ENCODE measurements at places on chromosomes 16 and 17.

DNA sequence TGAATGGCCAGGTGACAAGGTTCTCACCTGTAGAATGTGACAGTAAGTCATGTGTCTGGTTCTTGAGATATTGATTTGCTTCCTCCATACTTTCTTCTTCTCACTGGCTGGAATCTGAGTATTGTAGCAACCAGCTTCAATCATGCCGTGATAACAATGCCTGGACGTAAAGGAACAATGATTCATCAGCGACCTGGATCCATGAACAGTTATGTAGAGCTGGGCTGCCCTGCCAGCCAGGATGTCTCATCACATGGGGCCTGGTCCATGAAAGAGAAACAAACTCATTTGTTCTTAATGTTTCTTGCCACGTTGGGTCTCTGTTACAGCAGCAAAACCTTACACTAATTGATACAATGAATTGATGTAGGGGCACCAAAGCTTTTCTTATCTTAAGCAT, 627.2 kb downstream of the TOX3 start:
- no peak overlapping the region for H3K4me3 ChIP-seq
- H3K27me3 ChIP-seq = no peaks in the 10 kb centered on the region
- H3K4me1 ChIP-seq = no peaks in the 10 kb centered on the region
- no peak overlapping the region for H3K27ac ChIP-seq

DNA sequence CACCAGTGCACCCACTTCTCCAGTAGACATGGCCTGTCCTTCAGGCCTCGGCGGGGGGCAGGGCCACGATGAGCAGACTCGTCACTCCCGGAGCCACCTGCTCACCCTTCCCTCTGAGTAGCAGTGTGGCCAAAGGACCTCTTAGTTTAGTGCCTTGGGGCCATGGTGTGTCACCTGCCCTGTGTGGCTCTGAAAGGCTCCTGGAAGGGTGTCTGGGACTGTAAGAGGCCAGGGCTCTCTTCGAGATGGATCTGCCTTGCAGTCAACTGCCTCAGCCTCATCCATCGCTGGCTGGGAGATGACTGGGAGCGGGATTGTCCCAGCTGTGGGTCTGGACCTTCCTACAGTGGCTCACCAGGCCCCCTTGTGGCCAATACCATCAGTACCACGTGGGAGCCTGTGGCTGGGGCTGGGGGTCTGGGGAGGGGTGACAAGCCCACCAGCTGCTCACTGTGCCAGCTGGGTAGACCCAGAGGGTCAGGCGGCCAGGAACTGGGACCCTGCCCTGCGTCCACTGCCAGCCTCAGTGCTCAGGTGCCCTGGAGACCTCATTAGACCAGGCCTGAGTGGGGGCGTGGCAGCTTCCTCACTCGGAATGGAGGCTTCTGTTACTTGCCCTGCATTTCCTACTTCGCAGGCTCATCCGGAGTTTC, 133.4 kb downstream of the OR1D5 start:
- H3K4me1 ChIP-seq = no peaks in the 10 kb centered on the region
- DNase-seq = peak; percentile 57
- H3K27me3 ChIP-seq = no peaks in the 10 kb centered on the region
- no peak overlapping the region for H3K4me3 ChIP-seq
- no peaks in the 10 kb centered on the region for H3K36me3 ChIP-seq
- H3K27ac ChIP-seq = no peak overlapping the region

DNA sequence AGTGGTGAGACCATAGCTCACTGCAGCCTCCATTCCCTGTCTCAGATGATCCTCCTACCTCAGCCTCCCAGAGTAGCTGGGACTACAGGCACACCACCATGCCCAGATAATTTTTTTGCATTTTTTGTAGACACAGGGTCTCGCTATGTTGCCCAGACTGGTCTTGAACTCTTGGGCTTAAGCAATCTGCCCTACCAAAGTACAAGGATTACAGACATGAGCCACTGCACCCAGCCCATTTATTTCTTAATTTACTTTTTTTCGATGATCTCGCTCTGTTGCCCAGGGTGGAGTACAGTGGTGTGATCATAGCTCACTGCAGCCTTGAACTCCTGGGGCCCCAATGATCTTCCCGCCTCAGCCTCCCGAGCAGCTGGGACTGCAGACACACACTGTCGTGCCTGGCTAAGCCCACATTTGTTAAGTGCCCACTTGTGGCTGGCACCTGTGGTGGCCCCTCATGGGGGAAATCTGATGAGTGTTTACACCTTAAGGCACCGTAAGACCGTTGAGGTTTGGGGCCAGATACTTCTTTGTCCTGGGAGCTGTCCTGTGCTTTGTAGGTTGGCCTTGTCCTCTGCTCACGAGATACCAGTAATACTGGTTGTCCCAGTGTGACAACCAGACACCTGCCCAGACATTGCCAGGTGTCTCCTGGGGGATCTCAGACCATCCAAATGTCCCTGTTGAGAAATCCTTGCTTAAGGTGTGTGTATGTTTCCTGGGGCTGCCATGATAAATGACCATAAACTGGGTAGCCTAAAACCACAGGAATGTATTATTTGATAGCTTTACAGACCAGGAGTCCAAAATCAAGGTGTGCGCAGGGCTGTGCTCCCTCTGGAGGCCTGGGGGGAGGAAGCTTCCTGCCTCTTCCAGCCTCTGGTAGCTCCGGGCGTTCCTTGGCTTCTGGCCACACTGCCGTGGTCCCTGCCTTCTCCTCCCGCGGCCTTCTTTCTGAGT, 141.4 kb upstream of the GSE1 start:
- H3K27ac ChIP-seq = no peak overlapping the region
- H3K36me3 ChIP-seq = no peaks in the 10 kb centered on the region
- no peak overlapping the region for H3K4me3 ChIP-seq
- no peaks in the 10 kb centered on the region for H3K27me3 ChIP-seq
- H3K4me1 ChIP-seq = peaks cover 46% of the 10 kb centered on the region

DNA sequence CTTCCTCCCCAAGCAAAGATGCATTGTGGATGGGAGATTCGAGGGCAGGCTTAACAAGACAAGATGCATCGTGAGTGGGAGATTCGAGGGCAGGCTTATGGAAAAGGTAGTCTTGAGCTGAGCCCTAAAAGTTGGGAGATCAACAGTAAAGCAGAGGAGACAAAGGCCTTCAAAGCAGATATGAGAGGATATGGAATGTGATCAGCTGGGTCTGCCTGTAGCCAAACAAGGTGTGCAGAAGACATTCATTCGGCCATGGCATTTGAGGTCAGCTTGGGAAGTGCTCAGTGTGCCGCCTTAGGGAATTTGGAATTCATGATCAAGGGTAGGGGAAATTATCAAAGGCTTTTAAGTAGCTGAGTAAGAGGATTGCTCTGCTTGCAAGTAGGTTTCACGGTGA, 39.5 kb downstream of the DNAH9 start:
- no peaks in the 10 kb centered on the region for H3K27me3 ChIP-seq
- no peak for DNase-seq
- no peaks in the 10 kb centered on the region for H3K36me3 ChIP-seq

DNA sequence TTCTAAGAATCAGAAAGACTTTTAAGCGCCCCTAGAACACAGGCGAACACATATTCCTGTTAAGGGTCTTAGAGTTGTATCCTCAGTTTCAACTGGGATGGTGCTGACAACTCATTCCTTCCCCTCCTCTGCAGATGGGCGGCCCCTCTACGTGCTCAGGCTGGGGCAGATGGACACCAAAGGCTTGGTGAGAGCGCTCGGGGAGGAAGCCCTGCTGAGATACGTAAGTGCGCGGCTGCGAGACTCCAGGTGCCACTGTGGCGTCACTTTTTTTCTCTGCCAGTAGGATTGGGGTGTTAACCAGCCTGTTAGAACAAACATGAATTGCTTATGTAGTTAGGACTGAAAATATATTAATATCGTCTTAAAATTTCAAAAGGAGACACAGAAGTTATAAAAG, 62.7 kb downstream of the SEC14L1 start:
- H3K36me3 ChIP-seq = no peaks in the 10 kb centered on the region
- peaks cover 12% of the 10 kb centered on the region for H3K4me1 ChIP-seq
- H3K4me3 ChIP-seq = no peak overlapping the region
- no peaks in the 10 kb centered on the region for H3K27me3 ChIP-seq
- H3K27ac ChIP-seq = no peak overlapping the region

GRCh38 chr17:7132511-7133094, 18.0 kb upstream of the ASGR2 start:
- no peaks in the 10 kb centered on the region for H3K27me3 ChIP-seq
- H3K4me3 ChIP-seq = no peak overlapping the region
- no peaks in the 10 kb centered on the region for H3K4me1 ChIP-seq
- H3K36me3 ChIP-seq = no peaks in the 10 kb centered on the region
- DNase-seq = no peak

GRCh38 chr17:58312021-58312630, 16.5 kb downstream of the TSPOAP1 start:
- H3K27ac ChIP-seq = no peak overlapping the region
- H3K36me3 ChIP-seq = no peaks in the 10 kb centered on the region
- no peaks in the 10 kb centered on the region for H3K27me3 ChIP-seq
- no peak overlapping the region for H3K4me3 ChIP-seq

- H3K27me3 ChIP-seq = no peaks in the 10 kb centered on the region
- H3K4me3 ChIP-seq = no peak overlapping the region
- DNase-seq = no peak
- no peak overlapping the region for H3K27ac ChIP-seq
These were observed 429.0 kb downstream of the HS3ST4 start for GRCh38 chr16:26120729-26121128.

GRCh38 chr16:67654403-67654911, 5.6 kb downstream of the ACD start:
- peaks cover 12% of the 10 kb centered on the region for H3K4me1 ChIP-seq
- DNase-seq = no peak
- no peak overlapping the region for H3K27ac ChIP-seq
- H3K27me3 ChIP-seq = no peaks in the 10 kb centered on the region
- H3K36me3 ChIP-seq = no peaks in the 10 kb centered on the region

GRCh38 chr16:85848986-85849385, 49.5 kb downstream of the COX4I1 start:
- no peak for DNase-seq
- H3K27me3 ChIP-seq = no peaks in the 10 kb centered on the region
- no peak overlapping the region for H3K27ac ChIP-seq
- no peak overlapping the region for H3K4me3 ChIP-seq
- H3K4me1 ChIP-seq = no peaks in the 10 kb centered on the region

- no peak overlapping the region for H3K27ac ChIP-seq
- H3K36me3 ChIP-seq = no peaks in the 10 kb centered on the region
- no peak overlapping the region for H3K4me3 ChIP-seq
These were observed 312.6 kb upstream of the TBX2 start for GRCh38 chr17:61087024-61087423.

GRCh38 chr16:79261481-79261940, 339.0 kb downstream of the MAF start:
- no peak overlapping the region for H3K4me3 ChIP-seq
- no peaks in the 10 kb centered on the region for H3K27me3 ChIP-seq
- H3K27ac ChIP-seq = no peak overlapping the region
- peak; percentile 68 for DNase-seq

DNA sequence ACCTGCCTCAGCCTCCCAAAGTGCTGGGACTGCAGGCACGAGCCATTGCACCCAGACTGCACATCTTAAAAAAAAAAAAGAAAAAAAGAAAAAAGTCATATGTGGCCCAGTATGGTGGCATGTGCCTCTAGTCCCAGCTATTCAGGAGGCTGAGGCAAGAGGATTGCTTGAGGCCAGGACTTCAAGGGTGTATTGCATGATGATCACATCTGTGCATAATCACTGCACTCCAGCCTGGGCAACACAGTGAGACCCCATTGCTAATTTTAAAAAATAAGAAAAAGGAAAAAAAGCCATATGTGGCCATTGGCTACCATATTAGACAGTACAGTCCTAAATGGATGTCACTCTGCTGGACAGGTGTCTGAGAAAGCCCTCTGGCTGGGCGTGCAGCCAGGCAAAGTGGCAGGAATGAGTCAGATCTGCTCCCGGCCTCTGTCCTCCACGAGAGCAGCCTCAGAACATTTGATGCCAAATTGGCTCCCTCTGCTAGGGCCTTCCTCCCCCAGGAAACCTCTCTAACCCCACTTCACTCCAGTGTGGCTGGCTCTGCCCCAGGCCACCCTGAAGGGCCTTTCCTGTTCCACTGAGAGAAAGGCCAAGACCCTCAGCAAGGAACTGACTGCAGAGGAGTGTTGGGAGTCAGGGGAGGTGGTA, 14.7 kb downstream of the CA7 start:
- H3K4me3 ChIP-seq = no peak overlapping the region
- no peak overlapping the region for H3K27ac ChIP-seq
- no peak for DNase-seq
- no peaks in the 10 kb centered on the region for H3K27me3 ChIP-seq
- peaks cover 6% of the 10 kb centered on the region for H3K4me1 ChIP-seq

GRCh38 chr16:23572394-23572793, 14.9 kb downstream of the UBFD1 start:
- no peaks in the 10 kb centered on the region for H3K27me3 ChIP-seq
- no peak overlapping the region for H3K27ac ChIP-seq
- DNase-seq = no peak

DNA sequence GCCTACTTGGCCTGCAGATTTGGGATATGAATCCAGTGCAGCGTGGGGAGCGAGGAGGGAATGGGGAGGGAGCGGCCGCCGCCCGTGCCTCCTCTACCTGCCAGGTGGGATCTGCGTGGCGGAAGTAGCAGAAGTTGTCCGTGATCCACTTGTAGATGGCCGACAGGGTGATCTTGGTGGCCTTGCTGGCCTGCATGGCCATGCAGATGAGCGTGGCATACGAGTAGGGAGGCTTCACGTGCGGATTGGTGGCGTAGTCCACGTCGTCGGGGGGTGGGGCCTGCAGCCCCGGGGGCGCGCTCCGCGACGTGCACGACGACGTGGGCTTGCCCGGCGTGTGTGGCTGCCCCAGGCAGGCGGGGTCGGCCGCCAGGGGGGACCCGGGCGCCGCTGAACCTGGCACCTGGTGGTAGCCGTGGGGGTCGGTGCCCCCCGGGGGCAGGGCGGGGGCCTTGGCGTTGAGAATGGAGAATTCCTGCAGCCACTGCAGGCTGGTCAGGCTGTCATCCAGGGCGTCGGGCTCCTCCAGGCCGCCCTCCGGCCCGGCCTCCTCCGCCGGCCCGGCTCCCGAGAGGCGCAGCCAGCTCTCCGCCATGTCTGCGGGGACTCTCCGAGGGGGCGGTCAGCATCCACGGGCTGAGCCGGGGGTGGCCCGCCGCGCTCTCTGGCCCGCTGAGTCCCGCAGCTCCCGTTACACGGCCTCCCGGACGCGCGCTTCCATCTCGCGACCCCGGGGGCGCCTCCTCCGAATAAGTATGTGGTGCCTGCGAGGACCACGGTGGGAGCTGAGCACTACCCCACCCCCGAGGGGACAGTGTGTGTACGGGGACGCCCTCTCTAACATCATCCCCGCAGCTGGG, 1.0 kb downstream of the FOXJ1 start:
- H3K36me3 ChIP-seq = no peaks in the 10 kb centered on the region
- no peak overlapping the region for H3K27ac ChIP-seq
- H3K4me3 ChIP-seq = peak overlapping the region; percentile 50
- H3K4me1 ChIP-seq = peaks cover 11% of the 10 kb centered on the region
- no peaks in the 10 kb centered on the region for H3K27me3 ChIP-seq
